ENCODE measurements at places on chromosomes 11 and 22.

DNA sequence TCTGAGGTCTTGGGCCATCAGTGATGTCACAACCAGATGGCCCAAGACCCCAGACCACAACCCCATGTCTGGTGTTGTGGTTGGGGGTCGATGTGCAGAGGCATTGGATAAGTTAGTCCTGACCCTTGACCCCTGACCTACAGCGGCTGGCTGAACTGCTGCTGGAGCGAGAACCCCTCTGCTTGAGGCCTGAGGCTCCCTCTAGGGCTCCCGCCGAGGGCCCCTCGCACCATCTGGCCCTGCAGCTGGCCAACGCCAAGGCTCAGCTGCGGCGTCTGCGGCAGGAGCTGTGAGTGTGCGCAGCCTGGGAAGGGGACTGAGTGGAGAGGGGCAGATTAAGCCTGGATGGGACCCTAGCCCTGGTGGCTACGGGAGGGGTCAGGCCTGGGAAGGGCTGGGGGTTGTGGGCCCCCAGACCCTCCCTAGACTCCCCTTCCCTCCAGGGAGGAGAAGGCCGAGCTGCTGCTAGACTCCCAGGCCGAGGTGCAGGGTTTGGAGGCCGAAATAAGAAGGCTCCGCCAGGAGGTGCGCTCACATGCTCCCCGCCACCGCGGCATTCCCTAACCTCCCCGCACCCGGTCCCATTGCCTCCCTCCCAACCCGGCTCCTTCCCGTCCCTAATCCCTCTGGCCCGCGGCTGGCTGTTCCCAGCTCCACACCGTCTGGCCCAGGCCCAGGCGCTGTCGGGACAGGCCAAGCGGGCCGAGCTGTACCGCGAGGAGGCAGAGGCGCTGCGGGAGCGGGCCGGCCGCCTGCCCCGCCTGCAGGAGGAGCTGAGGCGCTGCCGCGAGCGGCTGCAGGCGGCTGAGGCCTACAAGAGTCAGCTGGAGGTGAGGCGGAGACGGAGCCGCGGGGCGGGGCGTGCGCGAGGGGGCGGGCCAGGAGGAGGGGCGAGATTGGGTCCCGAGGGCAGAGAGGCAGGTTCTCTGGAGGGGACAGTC, 2.1 kb downstream of the CCDC88B start:
- peak; percentile 85 for DNase-seq

GRCh38 chr11:639332-639955, 2.4 kb downstream of the DRD4 start:
- no peak for DNase-seq

- DNase-seq, result peak; percentile 17
These were observed 725.1 kb downstream of the NTM start for GRCh38 chr11:132095230-132096131.

DNA sequence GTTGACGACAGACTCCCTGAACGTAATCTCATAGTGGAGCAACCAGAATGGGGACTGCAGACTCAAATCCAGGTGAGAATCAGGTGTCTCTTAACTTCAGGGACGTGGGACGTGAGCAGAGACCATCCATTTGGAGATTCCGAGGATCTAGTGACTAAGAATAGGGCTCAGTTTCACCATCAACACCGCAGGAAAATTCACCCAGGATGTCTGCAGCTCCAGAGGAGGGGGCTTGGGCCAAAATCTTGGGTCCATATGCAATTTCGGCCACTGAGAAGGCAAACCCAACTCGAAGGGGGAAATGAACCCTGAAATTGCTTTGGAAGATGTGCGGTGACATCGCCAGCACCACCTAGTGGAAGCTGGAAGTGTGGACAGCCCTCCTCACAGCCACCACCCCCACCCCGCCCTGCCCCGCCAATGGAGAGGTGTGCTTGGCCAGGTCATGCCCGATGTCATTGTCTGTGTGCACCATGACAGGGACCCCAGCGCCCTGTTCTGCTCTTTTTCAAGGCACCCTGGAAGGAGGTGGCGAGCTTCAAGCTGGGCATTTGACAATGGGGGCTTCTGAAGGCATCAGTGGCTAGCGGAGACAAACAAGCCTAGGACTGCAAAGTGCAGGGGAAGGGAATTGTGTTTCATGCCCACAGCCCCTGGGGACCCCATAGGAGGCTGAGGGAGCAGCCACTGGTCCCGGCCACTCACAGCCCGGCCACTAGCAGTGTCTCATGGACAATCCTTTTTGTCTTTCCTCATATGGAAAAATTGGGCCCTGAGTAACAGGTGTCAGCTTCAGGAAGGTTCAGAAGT, 24.8 kb downstream of the APOL1 start:
- peak; percentile 60 for DNase-seq

DNA sequence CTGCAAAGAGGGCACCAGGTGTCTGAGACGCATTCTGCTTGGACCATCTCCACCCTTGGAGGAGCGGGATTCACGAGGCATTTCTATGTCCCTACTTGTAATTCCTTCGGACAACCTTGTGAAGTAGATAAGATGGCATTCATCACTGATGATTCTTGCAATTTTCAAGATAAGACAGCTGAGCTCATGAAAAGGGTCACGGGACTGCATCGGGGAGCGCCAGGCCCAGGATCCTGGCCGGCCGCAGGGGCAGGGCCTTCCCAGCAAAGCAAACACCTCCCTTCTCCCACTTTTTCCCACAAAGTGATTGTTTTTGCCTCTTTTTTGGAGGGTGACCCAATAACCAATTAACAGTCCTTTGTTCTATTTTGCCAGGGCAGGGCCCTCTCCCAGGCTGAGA, 8.4 kb downstream of the LIF start:
- no peak for DNase-seq

- DNase-seq, result no peak
These were observed 43.5 kb downstream of the EIF3F start for GRCh38 chr11:8030526-8031247.

DNA sequence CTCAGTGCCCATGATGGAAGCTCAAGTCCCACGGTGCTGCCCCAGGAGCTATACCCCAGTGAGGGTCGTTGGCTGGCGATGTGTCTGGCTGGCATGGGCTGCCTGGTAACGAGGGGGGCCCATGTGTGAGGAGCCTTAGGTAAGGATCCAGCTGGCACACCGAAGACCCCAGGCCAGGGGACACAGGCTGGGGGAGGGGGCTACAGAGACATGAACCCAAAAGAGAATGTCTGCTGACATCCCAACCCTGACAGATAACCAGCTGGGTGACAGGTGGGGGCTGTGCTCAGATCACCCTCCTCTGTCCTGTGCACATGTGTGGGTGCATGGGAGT, 39.2 kb downstream of the RTN4R start:
- no peak for DNase-seq

DNA sequence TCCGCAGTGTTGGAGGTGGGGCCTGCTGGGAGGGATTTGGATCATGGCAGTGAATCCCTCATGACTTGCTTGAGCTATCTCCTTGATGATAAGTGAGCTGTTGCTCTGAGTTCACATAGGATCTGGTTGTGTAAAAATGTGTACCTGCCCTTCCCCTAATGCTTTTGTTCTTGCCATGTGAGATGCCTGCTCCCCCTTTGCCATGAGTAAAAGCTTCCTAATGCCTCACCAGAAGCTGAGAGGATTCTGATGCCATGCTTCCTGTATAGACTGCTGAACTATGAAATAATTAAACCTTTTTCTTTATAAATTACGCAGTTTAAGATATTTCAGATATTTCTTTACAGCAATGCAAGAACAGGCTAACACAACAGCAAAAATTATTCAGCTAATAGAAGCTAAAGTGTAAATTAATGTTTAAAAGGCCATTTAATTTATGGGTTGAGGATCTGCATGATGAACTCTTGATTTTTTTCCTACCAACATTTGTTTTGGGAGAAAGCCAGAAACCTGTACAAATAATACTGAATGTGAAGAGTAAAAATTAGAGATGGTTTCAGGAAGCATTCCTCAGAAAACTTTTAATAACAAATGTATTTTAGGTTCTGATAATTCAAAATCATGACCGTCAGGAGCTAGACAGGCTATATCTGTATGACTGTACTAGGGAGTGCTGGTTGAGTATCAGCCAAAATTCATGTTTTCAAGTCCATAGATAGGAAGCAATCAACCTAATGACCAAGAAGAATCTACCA, 177.5 kb upstream of the GRIA4 start:
- DNase-seq, result no peak

DNA sequence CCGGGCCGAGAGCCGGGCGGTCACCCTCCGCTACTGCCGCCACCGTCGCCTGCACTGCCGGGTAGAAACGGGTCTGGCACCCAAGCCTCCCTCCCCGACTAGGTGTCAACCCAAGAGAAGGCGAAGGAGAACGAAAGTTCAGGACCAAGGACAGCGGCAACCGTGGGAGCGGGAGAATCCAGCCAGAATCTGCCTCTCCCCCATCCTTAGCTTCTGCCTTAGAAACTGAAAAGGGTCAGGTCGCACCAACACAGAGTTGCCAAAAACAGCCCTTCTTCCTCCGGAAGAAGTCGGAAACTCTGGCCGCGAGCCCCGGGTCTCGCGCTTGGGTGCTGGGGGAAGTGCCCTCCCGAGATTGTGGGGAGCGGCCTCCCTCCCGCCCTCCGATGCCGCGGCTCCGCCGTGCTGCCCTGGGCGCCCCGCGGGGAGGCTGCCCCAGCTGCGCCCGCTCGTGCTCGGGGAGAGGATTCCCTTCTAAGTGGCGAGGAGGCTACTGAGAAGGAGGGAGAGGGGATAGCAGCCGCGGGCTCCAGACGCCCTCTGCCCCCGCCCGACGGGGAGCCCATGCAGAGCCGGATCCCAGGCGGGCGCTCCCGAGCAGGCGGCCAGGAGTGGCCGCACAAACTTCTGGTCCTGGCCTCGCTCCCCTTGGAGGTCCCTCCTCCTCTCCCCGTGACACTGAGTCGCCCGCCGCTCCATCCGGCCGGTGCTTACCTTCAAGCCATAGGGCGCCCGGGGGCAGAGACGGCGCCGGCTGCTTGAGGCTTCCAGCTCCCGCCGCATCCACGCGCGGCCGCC, 637 bp downstream of the DRD2 start:
- peak; percentile 94 for DNase-seq

DNA sequence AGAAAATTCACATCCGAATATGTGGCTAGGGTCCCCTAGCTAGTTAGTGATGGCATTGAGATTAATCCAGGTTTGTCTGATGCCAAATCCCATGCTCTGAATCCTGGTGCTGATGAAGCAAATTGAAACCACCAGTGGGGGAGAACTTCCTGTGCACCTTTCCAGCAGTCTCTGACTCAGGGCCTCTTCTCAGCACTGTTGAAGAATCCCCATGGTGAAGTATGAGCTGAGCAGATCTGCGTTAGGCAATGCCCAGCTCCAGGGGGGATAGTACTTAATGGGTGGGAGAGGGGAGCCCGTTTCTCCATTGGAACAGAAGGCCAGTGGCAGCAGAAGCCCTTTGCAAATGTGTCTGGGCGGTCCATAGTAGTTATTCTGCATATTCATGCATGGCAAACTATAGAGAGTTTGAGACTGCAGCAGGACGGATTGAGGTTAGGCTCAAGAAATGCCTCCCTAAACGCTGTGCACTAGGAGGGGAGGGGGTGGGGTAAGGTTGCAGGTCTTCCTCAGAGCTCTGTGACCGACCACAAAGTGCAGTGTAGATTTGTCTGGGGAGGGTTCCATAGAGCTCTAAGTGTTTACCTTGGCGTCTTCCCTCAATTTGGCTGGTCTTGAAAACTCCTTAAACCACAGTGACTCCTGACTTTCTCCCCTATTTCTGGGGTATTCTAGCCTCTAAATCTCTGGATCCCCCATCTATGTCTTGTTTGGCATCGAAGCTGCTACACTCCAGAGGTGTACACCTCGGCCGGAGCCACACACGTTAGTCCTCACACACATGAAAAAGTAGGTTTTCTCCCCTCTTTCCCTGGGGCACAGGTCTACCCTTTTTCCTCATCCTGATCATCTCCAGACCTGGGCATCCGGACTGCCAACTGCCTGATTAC, 4.8 kb downstream of the POU2F3 start:
- DNase-seq, result no peak

DNA sequence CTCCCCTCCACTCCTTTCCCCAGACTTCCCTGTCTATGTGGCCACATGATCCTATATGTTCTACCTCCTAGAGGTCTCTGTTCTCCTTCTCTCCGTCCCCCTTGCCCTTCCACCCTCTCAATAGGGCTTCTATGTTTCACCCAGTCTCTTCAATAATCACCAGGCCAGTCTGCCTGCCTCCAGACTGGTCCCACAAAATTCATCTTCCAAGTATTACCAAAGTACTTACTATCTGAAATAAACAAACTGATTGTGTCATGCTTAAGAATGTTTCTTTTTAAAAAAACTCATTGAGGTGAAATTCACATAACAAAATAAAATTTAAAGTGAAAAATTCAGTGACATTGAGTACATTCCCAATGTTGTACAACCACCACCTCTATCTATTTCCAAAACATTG, 44.2 kb downstream of the MTNR1B start:
- no peak for DNase-seq

DNA sequence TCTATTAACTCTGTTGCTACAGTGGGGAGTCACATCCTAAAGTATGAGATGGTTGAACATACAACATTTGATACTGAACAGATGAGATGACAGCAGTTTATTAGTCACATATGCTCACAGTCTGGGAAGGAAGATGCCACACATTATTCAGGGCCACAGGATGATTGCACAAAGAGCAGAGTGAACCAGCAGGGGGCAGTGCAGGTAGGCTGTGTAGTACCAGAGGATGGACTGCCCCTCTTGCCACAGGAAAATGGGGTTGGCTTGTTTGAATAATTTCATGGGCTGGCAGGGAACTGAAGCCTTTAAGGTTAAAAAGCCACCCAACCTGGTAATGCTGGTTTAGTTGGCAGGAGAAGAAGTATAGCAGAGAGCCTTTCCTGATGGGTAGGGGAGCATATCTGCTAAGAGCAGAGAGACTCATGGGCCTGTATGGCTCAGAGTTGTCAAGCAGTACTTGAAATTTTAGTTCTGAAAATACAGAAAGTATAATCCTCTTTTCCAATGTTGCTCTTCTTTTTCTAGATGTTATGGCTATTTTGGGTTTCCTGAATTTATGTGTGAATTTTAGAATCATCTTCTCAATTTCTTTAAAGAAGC, 180.4 kb upstream of the B3GAT1 start:
- DNase-seq, result no peak

GRCh38 chr11:70739811-70740487, 341.6 kb downstream of the CTTN start:
- DNase-seq, result no peak

DNA sequence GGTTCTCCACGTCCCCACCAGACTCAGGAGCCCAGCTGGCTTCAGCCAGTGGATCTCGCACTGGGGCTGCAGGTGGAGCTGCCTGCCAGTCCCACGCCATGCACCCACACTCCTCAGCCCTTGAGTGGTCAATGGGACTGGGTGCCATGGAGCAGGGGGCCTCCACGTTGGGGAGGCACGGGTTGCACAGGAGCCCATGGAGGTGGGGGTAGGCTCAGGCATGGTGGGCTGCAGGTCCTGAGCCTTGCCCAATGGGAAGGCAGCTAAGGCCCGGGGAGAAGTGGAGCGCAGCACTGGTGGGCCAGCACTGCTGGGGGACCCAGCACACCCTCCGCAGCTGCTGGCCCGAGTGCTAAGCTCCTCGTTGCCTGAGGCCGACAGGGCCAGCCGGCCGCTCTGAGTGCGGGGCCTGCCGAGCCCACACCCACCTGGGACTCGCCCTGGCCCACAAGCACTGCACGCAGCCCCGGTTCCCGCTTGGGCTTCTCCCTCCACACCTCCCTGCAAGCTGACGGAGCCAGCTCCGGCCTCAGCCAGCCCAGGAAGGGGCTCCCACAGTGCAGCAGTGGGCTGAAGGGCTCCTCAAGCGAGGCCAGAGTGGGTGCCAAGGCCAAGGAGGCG, 258.5 kb upstream of the PDGFD start:
- no peak for DNase-seq

All from muscle of leg (tissue), 16 donors.